ENCODE measurements at places on chromosomes 2 and 18. TPM values are rescaled to one million over a fixed set of nuclear protein-coding genes. Genes with fewer than 3 reads are reported as not detected.

Gene IL1A
- 6.6 TPM for total RNA-seq

Gene HK2
- total RNA-seq, result 31.2 TPM

Gene WNT6
- total RNA-seq, result 0.19 TPM

DNA sequence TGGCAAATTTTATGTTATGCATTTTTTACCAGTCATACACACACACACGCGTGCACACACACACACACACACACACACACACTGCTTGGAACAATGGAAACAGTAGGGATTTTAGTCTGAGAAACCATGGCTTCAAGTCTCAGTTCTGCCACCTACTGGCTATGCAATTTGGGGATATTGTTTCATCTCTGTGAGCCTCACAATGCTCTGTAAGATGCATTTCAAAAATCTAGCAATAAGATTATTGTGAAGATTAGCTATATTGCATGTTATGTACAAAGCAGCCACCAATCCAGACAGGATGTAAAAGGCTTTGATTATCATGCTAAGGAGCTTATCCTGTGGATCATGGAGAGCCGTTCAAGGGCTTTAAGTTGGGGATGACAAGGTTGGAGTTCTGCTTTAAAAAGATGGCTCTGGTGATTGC, 401.4 kb downstream of the NBAS start:
- DNase-seq, result peak; percentile 8

DNA sequence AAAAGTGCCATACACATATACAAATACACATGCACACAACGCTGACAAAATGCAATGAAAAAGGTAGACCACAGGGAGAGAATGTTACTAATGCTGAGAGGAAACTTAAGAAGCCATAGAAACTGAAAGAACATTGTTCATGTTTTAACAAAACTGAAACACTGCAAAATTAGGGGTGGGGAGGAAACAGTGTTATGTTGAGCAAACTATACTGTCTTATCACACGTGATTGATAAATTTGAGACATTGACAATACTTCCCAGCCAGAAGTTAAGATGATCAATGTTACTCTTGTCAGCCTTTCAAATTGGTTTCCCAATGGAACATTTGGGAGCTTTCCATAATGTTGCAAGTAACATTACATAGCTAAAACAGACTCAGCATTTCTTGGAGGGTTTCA, 165.5 kb downstream of the L3MBTL4 start:
- DNase-seq, result no peak

DNA sequence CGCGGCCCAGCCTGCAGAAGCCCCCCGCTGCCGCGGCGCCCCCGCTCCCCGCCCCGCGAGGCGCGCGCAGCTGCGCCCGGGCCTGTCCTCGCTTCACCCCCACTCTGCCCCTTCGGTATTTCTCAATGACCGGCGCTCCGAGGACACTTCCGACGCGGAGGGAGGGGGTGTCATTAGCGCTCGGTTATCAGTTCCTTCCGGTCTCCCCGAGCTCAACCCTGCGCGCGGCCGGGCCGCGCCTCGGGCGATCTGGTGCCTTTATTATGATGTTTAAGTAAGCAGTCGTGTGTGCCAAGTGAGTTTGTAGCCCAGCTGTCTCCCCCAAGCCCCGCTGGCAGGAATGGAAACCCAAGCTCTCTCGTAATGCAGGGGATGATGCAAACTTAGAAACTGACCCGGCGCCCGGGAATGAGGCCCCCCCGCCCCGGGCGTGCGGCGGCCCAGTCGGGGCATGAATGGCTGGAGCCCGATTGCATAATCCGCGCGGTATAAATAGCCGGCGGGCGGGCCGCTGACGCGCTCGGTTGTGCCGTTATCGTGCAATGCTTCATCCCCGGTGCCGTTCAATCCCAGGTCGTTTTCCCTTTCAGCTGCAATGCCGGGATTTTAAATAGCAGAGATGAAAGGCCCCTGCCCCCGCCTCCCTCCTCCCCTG, 3.9 kb upstream of the SPRED2 start:
- DNase-seq, result peak; percentile 29

GRCh38 chr2:134225173-134225572, 28.7 kb upstream of the MGAT5 start:
- no peak for DNase-seq

DNA sequence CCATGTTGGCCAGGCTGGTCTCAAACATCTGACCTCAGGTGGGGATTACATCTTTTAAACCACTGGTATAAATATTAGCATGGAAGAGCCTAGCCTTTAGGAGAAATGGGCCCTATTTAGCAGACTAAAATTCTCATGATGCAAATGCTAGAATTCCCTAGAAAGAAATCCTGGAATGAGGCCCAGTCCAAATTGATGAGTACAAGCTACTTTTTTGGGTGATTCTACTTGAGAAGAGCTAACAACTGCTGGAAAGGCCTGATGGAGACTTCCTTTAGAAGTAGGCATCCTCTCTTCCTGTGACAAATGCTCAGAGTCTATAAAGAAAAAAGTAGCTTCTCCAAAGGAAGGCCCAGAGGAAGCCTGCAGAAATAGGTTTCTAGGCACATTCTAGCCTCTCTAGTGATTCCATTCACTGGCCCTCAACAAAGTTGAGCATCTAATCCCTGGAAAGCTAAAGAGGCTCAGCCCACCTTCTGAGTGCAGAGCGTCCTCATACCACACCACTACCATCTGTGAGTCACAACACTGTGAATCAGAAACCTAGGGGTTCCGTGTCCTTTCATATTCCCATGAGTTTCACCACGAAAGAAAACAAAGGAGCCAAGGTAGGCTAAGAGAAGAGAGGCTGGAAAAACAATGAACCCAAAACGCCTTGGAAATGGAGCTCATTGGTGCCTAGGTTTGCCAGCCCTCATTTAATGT, 183.1 kb downstream of the C1D start:
- no peak for DNase-seq

GRCh38 chr2:234931371-234931770, 20.4 kb upstream of the SH3BP4 start:
- DNase-seq, result no peak

GRCh38 chr18:37534627-37535026, 31.0 kb downstream of the CELF4 start:
- DNase-seq, result no peak

- DNase-seq, result no peak
These were observed 51.5 kb upstream of the RNU4ATAC start for GRCh38 chr2:121478996-121479745.

DNA sequence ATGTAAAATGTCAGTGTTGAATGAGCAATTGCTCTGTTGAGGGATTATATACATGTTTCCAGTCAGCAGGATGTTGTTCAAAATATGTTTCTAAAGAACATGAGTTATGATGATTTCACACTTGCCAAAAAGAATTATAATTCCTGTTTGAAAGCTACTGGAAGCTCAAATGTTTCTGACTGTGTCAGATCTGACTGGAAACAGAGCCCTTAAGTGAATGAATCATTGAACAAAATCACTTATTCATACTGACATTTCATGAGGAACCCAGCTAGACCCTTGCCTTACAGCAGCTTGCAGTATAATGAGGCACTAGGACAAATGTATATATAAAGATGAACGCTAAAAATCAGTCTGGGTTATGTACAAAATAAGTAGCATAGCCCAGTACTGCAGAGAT, 35.4 kb upstream of the ITGAV start:
- DNase-seq, result no peak

Data from activated T-cell treated with anti-CD3 and anti-CD28 coated beads, Interleukin-2, amount 50 U/mL, for 72 hours (primary cell).